ENCODE measurements at places on chromosomes 2 and 18.

DNA sequence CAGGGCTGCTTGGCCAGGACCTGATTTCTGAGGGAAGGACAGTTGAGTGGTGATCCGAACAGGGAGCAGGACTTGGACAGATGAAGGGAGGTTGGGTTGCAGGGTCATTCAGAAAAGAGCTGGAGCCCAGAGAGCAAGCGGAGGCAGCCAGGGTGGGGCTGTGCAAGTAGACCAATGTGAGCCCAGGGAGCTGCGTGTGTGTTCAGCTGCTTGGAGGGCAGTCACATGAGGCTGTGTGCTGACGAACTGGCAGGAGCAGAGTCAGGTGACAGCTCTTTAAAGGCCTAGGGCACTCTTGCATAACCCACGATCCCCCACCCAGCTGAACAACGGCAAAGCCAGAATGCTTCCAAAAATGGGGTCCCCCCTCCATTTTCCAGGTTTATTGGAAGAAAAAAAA lies 4.6 kb upstream of the MLPH start:
- DNase-seq: peak; percentile 88

DNA sequence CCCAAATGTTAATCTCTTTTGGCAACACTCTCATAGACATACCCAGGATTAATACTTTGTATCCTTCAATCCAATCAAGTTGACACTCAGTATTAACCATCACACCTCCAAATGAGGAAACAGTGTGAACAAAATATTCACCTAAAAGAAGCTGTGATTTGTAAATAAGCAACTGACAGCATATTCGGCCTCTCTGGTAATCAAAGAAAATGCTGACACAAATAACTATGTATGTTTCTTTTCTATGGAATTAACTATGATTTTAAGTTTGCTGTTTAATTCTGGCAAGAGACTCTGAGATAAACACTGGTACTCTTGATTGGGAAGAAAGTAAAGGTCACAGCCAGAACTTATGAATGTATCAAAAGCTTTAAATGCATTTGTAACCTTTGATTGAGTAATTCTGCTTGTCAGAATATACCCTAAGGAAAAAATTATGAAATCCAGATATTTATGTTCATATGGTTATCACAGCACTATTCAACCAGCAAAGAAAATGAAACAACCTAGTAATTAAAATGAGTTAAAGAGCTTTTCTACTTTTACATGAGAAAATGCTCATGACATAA lies 3.6 kb upstream of the GYPC start:
- DNase-seq: no peak

- peak; percentile 7 for DNase-seq
These were observed 17.8 kb downstream of the DDX18 start for GRCh38 chr2:117832332-117832731.

GRCh38 chr2:96694279-96694678 lies 45.6 kb downstream of the LMAN2L start:
- DNase-seq: no peak

- no peak for DNase-seq
These were observed 1491.2 kb downstream of the LRP1B start for GRCh38 chr2:140639628-140640027.

DNA sequence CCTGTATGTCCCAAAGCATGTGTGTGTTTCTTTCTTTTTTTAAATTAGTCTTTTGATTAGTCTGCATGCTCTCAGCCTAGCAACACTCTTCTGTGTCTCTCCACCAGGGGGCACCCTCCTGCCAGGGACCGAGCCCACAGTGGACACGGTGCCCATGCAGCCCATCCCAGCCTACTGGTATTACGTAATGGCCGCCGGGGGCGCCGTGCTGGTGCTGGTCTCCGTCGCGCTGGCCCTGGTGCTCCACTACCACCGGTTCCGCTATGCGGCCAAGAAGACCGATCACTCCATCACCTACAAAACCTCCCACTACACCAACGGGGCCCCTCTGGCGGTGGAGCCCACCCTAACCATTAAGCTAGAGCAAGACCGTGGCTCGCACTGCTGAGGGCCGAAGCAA lies 93.8 kb downstream of the NRP2 start:
- peak; percentile 48 for DNase-seq

GRCh38 chr2:96315400-96316071 lies 9.6 kb upstream of the ITPRIPL1 start:
- peak; percentile 76 for DNase-seq

GRCh38 chr18:59704146-59704545 lies 6.9 kb upstream of the CCBE1 start:
- peak; percentile 36 for DNase-seq

- DNase-seq: no peak
These were observed 1.5 kb downstream of the DAPL1 start for GRCh38 chr2:158796652-158797051.

DNA sequence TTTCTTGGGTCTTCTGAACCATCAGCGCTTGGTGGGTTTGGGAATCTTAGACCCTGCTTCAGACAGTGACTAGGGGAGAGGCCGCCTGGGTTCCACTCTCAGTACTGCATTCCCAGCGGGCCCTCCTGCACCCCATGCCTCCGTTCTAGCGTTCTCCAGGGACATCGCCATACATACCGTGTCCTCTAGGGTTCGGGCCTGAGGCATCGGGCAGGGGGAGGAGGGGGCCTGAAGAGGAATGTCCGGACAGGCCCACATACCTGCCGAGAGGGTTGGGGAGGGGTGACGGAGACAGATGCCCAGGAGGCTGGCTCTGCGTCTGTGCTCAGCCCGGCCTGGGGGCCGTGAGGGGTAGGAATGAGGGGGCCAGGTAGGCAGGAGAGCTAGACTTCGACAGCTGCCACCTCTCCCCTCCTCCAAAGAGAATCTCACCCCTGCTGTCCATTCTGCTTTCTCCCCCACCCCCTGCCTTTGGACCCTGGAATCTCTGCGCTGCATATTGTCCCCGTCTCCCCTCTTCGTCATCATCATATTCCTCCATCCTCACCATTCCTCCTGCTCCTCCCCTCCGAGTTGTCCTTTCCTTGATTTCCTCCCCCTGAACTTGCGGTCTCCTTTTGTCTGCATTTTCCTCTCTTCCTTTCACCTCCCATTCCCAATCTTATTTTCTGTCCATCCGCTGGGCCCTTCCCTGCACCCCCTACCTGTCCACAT lies 7.8 kb upstream of the WNT10A start:
- DNase-seq: no peak

DNA sequence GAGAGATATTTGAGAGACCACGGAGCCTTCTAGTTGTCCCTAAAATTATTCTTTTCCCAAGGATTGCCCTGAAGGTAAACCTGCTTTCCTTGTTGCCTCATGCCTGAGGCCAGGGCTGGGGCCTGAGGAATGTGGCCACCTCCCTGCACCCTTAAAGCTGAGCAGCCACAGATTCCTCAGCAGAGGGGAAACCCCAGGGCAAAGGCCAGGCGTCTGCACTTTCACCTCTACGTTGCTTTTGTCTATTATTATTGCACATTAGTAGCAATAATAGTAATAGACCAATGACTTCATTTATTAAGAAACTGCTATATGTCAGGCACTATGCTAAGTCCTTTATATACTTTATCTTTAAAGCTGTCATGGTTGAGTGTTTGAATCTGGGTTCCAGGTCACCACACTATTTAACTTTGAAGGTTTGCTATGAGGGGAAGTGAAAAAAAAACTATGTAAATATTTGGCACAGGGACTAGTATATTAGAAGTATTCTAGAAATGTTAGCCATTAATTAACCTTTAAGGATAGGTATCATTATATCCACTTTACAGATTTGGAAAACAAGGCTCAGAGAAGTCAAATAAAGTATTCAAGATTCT lies 104.2 kb downstream of the LRRC30 start:
- DNase-seq: no peak

- no peak for DNase-seq
These were observed 68.4 kb upstream of the MSH2 start for GRCh38 chr2:47334356-47335136.

DNA sequence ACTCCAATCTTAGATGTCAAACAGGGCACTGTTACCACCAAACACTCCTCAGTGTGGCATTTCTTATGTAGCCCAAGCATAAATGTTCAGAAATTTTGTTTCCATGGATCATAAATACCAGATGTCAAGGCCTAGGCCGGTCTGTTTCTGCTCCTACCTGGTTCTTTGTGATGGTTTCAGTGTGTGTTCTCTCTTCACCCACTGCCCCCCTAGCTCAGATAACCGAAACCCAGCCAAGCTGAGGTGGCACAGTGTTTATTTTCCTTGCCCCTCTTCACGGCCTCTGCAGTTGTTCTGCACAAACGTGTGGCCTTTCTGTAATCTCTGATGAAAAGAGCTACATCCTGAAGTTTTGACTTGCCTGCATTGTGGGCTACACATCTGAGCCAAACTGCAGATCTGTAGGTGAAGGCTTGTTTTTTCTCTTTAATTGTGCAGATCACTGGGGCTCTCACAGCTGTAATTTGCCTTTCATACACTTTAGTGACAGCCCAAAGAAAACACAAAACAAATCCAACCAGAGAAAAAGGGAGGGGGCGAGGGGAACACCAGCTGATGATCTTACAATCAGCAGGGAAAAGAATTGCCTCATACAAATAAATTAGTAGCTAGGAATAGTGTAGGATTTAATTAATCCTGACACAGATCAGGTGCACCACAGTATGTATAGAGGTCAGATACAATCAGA lies 99.1 kb downstream of the NRP2 start:
- DNase-seq: no peak

DNA sequence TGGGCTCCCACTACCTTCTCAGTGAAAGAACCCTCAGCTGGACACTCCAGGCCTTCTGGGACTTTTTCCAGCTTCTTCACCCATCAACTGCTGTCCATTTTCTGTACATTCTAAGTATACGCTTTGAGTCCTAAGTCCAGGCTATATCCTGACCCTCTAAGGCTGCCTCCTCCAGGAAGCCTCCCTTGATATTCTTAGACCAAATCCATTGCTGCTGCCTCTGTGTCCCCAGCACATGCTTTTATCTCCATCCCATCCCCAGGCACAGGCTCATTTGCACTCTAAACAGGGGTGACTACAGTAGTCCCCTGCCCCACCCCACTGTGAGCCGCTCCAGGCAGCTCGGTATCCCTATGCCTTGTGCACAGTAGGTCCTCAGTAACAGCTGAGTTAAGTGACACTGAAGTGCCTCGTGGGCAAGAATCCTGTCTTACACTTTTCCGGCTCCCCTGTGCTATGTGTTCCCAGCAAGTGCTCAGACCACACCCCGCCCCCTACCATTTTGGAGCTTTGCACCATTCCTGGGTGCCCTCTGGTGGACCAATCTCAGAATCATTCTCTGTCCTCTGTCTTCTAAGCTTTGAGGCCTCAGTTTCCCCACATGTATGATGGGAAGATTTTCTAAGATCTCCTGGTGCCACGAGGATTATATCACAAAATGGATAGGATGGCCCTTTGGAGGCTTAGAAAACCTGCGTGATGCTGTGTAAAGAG lies 34.9 kb downstream of the EMX1 start:
- no peak for DNase-seq

DNA sequence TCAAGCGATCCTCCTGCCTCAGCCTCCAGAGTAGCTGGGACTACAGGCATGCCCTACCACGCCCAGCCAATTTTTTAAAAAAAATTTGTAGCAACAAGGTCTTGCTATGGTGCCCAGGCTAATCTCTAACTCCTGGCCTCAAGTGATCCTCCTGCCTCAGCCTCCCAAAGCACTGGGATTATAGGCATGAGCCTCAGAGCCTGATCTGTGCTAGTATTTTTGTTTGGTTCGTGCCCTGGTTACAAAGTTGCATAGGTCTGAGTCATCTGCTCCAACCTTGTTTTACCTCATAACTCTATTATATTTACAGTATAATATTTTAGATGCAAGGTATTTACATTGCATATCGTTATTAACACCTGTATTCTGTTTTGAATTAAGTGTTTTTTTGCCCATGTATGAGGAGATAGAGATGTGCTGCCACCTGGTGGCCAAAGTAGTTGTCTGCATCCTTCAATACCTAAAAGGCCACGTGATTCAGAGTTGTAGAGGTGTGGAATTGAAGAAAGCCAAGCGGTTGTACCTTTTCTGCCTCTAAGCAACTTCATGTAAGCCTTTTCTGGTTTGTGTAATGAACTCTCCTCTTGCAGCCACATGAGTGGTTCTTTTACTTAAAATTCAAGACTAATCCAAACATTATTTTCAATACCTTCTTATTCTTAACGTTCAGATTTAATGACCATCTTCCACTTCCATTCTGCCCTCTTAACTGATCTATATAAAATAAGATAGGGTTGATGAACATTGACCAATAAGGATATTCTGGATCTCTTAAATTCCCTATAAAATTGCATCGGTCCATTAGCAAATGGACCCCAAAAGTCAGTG lies 19.9 kb upstream of the CABYR start:
- DNase-seq: peak; percentile 78

- peak; percentile 74 for DNase-seq
These were observed 39.7 kb downstream of the COL3A1 start for GRCh38 chr2:189013671-189014448.

GRCh38 chr2:28093308-28093707 lies 202.8 kb downstream of the BABAM2 start:
- DNase-seq: no peak

GRCh38 chr2:219461047-219461514 lies 26.4 kb downstream of the SPEG start:
- DNase-seq: no peak

DNA sequence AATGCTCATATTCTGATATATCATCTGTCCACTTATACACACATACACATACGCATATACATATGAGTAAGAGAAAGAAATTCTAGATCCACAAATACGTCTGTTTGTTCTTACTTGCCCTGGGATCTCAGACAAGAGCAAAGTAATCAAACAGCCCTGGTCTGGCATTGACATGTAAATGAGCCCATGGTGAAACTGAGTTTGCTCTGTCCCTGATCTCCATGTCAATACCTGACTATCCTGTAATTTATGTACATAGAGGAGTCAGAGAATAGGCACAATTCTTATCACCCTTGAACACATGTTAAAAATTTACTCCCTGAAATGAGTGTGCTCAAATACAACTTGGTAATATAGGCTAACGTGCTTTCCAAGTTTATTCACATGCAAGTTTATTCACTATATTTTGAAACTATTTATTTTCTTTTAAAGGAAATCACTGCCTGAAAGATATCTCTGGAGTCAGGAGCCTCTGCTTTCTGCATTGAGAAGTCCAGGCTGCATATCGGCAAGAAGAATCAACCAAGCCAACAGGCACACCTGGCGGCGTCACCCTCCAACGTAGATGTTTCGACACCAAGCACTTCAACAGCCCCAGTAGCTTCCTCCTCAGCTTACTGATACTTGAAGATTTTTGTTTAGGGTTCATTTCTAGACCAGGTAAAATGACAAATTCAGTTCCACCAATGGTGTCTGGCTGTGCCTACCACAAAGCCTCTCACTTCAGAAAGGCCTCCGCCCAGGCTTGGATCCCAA lies 100.6 kb downstream of the CMPK2 start:
- DNase-seq: no peak

- no peak for DNase-seq
These were observed 21.9 kb downstream of the TRABD2A start for GRCh38 chr2:84858937-84859336.

DNA sequence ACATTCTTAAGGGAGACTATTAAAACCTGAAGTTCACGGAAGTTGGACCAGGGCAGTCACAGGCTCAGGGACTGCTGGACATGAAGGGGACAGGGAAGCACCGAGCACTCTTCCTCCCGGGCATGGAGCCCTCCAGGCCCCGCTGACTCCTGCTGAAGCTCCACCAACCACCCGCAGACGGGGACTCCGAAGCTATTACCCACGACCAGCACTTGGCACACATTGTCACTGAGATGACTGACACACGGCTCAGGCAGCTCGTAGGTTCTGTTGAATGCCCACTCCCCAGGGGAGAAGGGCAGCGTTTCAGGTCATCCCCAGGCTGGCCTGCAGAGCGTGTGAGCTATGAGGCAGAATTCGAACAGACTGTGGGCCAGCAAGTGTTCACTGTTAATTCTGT lies 234.8 kb downstream of the NDUFA10 start:
- no peak for DNase-seq
